Hypothalamus (tissue), 51 donors: ENCODE measurements at places on chromosomes 1 and 21.

DNA sequence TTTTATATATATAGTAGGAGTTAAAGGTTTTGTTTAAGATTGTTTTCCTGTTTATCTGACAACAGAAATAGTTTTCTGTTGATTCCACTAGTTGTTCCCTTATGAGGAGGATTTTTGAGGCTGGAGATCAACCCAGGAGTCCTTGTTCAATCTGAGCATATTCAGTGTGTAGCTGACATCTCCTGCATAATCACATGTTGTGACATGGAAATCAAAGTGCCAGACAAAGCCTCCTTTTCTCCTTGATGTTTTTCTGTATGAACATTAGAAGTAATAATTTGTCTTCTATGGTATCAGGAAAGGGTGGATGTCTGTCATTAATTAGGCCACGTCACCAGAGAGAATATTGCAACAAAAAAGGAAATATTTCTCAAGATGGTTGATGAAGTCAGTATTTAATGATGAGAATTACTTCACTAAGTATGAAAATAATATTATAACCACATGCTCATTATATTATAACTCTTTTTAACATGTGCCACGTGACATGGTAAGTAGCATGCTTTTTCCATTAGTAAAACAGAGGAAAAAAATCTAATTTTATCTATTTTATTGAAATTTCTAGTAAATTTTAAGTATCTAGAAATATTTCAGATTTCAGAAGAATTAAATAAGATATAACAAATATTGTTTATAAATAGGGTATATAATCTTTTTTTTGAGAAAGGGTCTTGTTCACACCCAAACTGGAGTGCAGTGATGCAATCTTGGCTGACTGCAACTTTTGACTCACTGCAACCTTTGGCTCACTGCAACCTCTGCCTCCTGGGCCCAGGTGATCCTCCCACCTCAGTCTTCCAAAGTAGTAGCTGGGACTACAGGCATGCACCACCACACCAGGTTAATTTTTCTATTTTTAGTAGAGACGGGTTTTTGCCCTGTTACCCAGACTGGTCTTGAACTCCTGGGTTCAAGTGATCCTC is 223.5 kb downstream of the HMCN1 start:
- DNase-seq: no peak

DNA sequence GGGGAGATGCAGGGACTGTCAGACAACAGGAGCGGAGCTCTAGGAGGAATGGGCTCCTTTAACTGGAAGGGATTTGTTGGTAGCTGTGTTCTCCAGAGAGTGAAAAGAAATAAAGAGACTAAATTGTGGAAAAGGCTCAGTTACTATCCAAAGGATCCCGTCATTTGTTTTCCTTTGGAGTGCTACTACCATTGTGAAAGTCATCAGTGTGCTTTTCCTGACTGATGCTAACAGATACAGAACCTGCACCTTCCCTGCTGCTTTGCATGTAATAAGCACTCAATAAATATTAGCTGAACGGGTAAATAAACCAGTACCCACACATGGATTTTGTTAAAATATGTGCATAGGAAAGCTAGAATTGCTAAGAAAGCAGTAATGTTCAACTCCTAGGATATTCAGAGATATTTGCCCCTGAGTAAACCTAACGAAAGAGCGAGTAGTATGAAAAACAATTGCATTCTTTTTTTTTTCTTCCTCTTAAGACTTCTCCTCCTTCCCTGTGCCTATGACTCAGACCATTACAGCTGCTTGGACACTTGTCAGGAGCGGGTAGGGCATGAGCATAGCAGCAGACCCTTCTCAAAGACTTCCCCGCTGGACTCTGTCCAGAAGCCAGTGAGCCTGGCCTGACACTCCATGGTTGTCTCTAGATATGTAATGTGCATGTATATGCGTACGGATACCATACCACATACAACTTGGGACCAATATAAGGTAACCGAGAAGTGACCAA is 41.7 kb downstream of the PTGFRN start:
- DNase-seq: no peak

DNA sequence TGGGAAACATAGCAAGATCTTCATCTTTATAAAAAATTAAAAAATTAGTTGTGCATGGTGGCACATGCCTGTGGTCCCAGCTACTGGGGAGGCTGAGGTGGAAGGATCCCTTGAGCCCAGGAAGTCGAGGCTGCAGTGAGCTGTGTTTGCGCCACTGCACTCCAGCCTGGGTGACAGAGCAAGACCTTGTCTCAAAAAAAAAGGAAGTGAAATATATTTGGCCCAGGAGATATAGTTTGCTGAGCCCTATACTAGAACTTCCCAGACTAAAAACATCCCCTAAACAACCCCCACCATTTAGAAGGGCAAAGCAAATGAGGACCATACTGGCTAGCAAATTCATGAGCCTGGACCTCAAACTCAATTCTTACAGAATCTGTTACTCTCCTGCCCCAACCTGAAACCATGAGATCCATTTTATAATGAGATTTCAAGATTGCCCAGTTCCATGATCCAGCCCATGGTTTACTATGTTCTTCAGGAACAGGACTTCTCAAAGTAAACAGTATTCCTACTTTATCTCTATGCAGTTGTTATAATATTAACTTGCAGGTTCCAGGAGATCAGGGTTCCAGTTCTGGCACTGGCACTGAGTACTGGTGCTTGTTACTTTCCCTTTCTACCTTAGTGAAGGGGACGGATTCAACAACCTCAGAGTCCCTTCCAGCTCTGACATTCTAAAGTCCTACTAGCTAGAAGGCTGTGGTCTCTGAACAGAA is 48.9 kb upstream of the TADA1 start:
- no peak for DNase-seq

DNA sequence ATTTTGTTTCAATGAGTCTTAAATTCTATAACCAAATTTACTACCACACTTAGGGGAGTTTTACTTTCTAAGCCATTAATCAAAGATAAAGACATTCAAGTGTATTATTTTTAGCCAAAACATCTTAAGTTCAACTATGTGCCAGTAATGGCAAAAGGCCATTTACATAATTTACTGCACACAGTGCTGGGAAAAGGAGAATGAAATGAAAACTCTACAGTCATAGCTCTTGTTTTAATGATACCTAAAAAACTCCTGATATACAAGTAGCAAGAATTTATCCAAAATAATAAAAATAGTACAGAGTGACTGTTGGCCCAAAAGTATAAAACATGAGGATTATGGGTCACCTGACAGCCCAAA is 42.4 kb upstream of the C1orf198 start:
- DNase-seq: no peak

GRCh38 chr1:200780545-200781369 is 42.1 kb downstream of the CAMSAP2 start:
- no peak for DNase-seq
